ENCODE measurements at places on chromosomes 16 and 17.

- no peak for DNase-seq
Observed at GRCh38 chr16:12417815-12418211, 385.9 kb downstream of the CPPED1 start.

GRCh38 chr17:82269138-82269881, 4.2 kb downstream of the CSNK1D start:
- peak; percentile 47 for DNase-seq

DNA sequence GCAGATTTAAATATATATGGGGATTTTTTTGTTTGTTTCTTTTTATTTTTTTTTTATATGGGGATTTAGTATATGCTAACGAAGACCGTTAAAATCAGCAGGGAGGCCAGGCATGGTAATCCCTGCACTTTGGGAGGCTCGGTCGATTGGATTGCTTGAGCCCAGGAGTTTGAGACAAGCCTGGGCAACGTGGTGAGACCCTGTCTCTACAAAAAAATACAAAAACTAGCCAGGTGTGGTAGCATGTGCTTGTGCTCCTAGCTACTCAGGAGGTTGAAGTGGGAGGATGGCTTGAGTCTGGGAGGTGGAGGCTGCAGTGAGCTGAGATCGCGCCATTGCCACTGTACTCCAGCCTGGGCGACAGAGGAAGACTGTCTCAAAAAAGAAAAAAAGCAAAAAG, 22.3 kb upstream of the MEIOC start:
- no peak for DNase-seq

DNA sequence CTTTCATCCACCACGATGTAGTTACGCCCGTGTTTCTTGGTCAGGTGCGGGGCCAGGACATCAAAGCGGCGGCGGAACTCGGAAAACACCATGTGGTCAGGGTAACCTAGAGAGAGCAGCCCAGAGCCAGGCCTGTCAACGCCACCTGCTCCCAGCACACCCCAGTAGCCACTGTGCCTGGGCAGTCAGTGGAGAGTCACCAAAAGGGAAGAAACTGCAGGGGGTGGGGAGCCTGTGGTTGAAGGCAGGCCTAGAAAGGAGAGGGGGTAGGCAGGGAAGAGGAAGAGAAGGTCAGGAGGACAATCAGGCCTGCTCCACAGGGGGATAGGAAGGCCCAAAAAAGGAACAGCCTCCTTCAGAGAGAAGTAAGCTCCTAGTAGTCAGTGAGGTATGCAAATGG, 64.1 kb downstream of the PIPOX start:
- no peak for DNase-seq

DNA sequence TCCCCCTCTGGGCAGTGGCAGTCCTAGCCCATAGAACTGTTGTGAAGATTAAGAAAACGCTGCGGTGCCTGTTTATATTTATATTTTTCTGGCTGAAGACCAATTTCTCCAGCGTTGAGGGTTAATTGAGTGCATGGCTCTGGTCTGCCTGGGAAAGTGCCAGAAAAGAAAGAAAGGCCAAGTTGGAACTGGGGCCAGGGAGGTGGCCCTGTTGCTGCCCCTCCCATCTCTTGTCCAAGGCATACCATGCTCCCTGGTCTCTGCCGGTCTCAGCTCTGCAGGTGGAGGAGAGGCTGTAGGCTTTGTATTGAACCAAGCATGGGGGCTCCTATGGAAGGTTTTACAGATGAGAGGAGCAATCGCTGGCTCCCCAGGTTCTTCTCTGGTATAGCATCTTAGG, 124.7 kb downstream of the MGAT5B start:
- DNase-seq: no peak

DNA sequence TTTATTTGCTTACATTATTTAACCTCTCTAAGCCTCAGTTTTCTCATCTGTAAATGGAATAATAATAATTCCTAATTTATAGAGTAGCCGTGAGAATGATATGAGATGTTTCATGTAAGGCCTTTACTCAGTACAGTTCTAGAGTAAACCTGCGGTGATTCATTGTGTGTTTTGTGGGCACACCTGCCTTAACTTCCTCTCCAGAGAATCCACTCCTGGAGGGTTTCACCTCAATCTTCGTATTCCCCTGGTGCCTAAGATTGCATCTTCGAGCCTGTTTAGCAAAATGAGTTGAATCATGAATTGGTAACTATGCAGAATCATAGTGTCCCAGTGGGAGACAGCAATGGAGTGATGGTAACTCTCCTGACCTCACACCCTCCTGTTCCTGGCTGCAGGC, 52.3 kb downstream of the DNAH2 start:
- DNase-seq: no peak

DNA sequence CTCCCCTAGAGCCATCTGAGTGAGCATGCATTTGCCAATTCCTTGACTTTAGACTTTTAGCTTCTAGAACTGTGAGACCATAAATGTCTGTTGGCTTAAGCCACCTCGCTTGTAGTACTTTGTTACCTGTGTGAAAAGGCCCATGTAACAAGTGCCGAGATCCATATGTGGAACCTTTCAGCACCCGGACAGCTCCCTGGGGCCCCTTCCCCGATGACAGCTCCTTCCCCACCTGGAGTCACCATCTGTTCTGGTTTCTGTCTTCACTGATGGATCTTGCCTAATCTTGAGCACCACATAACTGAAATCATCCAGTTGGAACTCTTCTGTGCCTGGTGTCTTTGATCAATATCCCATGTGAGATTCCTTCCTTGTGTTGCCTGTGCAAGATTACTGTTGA, 78.9 kb upstream of the EEF2KMT start:
- no peak for DNase-seq

GRCh38 chr17:55434721-55435120, 13.1 kb upstream of the MMD start:
- no peak for DNase-seq

GRCh38 chr17:38464251-38464722, 36.0 kb downstream of the ARHGAP23 start:
- DNase-seq: peak; percentile 50

- peak; percentile 83 for DNase-seq
Observed at GRCh38 chr17:1087381-1088241, 90.7 kb downstream of the TIMM22 start.

GRCh38 chr17:31900877-31901276, 631 bp downstream of the UTP6 start:
- DNase-seq: no peak

- no peak for DNase-seq
Observed at GRCh38 chr17:13631529-13631928, 29.8 kb upstream of the HS3ST3A1 start.

- DNase-seq: peak; percentile 81
Observed at GRCh38 chr16:85615014-85615851, 2.1 kb downstream of the GSE1 start.

DNA sequence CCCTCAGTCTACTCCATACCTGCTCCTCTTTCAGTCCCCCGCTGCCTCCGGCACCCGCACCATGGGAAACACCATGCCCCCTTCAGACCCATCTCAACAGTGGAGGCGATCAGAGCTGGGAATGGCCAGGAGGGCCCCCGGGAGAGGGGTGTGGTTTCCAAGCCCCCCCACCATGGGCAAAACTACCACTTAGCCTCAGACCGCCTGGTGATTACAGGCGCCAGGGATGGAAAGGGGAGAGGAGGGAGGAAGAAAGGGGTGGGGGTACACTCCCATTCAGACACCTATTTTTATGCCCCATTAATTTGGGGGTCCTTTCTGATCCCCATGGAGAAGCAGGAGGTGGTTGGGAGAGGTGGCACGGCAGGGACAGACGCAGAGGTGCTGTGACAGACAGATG, at the start of gene C17orf114:
TSS of gene C17orf114 (minus strand) at position 101 of the 400 bp plus-strand sequence.
- no peak for DNase-seq

DNA sequence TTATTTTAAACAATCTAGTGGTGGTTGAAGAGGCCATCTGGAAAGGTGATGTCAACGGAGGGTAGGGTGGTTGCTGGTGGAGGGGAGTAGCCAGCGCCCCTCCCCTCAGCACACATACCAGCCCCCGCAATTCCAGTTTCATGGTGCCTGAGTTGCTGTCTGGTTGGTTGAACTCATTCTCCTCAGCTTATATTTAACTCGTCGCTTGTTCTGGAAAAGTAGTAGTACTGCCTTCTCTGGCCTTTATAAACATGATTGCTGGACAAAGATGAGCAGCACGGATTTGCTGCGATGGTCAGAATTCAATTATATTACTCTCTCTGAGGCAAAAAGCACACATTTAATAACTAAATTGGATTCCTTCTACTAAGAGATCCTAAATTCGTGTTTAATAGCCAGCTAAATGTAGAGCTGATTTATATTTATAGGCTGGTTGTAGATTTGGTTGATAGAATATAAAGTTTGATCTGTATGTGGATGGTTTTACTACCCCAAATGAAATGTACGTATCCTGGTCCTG, 238.0 kb upstream of the TBX2 start:
- DNase-seq: no peak

- no peak for DNase-seq
Observed at GRCh38 chr16:58497468-58497867, 2.5 kb upstream of the NDRG4 start.

GRCh38 chr17:376936-377863, 24.6 kb upstream of the RPH3AL start:
- DNase-seq: no peak

DNA sequence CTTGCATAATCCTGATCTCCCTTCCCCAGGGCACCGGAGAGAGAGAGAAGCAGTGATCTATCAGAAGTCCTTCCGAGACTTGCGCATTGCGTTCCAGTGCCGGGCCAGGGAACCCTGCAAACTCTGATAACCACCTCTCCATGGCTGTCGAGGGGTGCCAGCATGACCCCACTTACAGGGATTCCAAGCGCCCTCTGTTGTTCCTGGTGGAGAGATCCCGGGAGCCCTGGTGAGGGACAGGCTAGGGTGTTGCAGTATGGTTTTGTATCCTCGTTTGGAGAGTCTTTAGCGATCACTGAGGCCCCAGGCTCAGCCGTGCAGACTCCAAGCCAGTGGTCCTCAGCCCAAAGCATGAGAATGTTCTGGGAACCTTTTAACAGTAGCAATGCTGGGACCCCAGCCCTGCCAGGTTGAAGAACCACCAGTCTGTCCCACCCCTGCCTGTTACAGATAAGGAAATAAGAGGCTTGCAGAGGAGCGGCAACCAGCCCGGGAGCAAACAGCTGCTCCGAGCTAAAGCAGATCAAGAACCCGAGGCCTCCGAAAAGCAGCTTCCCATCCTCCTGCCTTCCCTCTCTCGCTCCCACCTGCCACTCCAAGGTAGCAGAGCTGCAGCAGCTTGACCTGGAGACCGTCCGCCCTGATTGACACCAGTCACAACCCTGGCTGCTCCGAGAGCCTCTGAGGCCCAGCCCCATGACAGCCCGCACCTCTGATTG, 150.3 kb upstream of the RPL38 start:
- no peak for DNase-seq

DNA sequence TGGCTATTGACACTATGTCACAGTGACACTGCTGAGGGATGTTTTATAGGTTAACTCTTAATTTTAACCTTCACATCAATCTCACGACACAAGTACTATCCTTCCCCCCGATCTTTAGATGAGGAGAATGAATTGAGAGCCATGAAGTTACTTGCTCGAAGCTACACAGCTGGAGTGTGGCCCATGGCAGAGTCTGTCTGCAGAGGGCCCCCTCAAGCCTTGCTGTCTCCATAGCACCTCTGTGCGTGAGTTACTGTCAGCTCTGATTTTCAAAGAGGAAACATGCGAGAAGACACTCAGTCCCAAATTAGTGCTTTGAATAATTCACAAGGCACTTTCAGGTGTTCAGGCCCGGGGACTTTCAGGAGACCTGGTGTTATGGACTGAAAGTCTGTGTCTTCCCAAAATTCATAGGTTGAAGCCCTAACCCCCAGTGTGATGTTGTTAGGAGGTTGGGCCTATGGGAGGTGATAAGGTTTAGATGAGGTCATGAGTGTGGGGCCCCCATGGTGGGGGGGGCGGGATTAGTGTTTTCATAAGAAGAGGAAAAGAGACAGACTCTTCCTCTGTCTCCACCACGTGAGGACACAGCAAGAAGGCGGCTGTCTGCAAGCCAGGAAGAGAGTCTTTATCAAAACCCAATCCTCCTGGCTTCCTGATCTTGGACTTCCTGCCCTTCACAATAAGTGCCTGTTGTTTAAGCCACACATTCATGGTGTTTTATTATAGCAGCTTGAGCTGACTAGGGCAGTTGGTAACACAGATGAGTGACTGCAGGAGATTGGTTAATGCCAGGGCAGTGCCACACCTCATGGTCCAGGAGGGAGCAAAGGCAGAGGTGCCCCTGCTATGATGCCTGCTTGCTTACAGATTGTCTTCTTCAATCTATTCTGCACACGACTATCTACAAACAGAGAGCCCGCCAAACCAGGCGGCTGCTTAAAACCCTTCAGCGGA, 281.8 kb downstream of the HAPSTR1 start:
- DNase-seq: no peak

DNA sequence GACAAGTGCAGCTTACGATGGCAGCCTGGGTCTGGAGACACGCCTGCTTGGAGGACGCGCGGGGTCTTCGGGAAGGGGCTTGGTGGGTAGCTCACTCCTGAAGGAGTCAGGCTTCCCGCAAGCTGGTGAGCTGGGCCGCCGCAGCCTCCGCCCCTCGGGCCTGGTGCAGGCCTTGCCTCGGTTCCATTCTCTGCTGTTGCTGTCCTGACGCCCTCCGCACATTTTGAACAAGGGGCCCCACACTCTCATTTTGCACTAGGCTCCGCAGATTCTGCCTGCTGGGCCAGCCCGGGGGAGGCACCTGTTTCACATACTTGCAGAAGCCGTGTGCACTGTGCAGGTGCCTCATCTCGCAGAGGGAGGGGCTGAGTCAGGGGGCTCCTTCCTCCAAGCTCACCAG, 31.9 kb upstream of the CBX4 start:
- DNase-seq: no peak

DNA sequence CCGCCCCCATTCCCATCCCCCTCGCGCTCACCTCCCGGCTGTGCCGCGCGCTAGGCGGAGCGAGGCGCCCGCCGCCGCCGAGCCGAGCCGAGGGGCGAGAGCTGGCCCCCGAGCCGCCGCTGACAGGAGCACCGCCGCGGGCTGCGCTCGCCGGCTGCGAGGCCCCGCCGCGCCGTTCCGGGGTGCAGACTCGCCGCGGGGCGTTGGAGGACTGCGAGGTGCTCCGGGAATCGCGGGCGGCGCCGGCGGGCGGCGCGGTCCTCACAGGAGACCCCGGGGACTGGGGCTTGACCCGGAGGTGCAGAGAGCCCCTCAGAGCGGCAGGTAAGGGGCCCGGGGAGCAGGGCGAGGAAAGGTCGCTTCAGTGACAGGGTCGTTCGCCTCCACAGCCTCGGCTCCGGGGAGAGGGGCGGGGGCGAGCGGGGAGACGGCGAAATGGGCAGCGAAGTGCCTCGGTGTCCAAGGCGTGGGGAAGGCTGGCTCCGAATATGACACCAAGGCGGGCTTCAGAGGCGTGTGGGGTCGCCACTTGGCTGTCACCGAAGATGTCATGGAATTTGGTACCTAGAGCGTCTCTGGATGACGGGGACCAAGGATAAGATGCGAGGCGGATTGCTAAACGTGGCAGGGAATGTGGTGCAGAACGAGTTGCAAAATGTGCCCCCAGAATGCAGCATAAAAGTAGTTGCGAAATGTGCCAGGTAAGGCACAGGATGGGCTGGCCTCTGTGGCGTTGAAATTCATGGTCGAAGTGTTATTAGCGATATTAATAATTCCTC, 580 bp downstream of the TANC2 start:
- DNase-seq: peak; percentile 85
